Right ventricle myocardium inferior (tissue), 1 donor: ENCODE measurements at places on chromosomes 6 and 20.

DNA sequence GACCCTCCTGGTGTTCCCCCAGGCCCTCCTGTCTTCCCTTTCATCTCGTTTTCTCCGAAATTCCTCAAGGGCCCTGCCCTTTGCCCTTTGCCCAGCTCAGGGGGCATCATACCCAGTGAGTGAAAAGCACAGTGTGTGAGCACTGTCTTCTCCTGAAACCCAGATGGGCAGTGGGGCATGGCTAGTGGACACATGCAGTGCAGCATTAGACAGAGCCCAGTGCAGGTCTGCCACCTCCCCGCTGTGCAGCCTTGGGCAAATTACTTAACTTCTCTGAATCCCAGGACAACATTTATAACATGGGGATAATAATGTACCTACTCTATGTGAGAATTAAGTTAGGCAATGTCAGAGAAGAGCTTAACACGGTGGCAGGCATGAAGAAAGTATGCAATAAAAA, 1.3 kb downstream of the PRND start:
- DNase-seq = no peak

- DNase-seq = no peak
These were observed 711 bp upstream of the C20orf141 start for GRCh38 chr20:2814076-2814475.

GRCh38 chr6:35092362-35093117, 48.6 kb downstream of the TCP11 start:
- no peak for DNase-seq

- no peak for DNase-seq
These were observed 197.3 kb upstream of the SNX9 start for GRCh38 chr6:157625764-157626163.

- no peak for DNase-seq
These were observed 23.2 kb downstream of the CTCFL start for GRCh38 chr20:57501461-57502335.

GRCh38 chr6:119137194-119138072, 59.0 kb upstream of the FAM184A start:
- DNase-seq = no peak

DNA sequence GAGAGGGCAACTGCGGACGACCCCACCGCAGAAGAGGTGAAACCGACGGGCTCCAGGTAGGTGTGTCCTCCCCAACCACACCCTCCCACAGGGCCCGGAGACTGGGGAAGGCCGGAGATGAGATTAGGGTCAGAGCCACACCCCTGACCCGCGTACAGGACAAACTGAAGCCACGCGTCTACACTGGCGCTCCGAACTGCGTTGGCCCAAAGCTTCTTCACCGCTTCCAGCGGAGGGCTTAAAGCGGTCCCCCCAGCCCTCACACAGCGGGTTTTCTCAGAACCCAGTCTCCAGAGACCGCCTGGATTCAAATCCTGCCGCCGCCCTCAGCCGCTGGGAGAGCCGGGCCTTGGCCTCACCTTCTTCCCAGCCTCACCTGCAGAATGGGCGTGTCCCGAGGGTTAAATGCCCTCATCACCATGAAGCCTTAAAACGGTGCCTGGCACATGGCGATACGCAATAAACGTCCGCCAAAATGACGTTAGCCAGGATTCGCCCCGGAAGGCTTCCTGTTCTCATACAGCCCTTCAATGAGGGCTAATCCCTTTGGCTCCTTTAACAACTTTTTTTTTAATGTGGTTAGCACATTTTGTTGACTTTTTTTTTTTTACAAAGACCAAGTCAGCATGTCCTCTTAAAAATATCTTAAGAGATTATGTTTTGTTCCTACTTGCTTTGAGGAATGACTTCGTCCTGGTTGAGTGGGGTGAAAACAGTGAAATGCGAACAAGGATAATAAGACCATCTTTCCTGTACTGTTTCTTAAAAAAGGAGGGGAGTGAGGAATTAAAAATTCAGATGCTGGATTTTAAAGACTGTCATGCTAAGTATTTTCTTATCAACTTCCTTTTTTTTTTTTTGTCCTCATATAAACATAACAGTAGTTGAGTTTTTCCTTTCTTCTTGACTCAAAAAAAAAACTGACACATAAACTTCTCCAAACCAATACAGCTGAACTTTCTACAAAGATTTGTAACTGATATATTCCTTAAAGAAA, 15.1 kb upstream of the ZNF217 start:
- DNase-seq = no peak

DNA sequence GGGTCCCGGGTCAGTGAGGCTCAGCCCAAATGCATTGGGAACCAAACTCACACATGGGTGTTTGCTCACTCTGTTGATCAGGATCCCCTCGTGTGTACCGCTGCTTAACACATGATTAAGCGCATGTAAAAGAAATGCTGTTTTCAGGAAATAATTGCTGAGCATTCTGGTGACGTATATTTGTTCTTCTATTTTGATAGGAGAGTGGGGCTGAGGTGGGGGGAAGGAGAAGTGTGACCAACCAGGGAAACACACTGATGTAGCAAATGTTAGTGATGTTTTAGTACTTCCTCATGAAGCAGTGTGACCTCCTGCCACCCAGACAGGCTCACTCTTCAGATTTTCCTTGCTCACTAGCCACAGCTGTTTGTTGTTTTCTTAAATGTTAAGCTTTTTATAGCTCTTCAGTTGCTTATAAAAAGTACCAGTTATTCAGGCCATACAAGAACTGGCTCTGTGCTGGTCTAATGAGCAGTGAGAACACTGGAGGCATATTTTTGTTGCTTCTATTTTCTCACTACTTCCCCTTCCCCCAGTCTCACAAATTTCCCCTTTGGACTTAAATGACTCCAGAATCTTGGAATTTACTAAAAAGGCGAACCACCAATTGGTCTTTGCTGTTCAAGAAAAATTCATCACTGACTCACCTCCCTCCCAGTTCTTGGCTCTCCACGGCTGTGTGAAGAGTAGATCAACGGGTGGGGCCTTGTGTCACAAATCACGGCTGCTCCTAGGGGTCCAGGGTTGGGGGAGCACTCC, 79.2 kb upstream of the BACH2 start:
- no peak for DNase-seq

DNA sequence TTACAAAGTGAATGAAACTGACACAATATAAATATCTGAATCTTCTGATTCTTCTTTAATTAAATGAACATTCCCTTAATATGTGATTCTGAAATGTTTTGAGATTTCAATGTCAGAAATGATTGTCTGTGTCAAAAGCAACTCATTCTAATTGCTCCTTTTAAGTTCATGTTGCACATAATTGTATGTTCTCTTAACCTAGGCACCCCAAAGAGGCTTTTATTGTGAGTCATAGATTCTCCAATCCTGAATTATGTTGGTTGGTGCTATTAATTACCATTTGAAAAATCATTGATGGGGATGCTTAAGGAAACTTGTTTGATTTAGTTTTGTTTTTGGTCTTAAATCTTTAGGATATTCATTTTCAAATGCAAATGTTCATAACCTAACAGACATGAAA, 829.7 kb upstream of the CITED2 start:
- DNase-seq = no peak

DNA sequence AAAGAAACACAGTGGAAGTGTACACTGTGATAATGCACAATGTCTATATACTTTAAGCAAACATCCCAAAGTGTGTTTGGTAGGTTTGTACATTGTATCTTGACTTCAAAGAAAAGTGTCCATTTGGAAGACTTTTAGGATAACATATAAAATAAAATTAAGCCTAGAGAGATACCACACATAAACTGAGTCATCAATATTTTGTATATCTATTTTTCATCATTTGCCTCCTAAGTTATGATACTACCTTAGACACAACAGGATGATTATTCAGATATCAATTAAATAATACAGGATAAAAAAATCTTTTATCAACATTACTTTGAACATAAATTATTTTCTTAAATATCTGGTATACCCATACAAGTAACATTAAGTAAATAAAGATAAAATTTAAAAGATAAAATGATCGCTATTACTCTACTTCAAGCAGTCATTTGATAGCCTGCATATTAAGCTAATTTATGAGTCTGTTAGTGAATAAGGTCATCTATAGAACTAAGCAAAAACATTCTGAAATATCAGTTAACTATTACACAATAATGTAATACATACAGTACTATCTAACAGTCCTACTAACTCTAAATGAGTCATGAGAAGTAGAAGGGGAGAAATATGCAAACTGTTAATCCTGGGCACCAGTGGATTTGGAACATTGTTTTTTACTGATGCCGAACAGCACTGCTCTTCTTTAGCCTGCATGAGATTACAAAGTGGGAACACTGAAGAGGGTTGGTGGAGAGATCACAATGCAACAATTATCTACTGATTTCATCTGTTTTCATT, 158.4 kb upstream of the SIM1 start:
- no peak for DNase-seq

GRCh38 chr20:63284083-63284440, 8.9 kb upstream of the COL20A1 start:
- no peak for DNase-seq

DNA sequence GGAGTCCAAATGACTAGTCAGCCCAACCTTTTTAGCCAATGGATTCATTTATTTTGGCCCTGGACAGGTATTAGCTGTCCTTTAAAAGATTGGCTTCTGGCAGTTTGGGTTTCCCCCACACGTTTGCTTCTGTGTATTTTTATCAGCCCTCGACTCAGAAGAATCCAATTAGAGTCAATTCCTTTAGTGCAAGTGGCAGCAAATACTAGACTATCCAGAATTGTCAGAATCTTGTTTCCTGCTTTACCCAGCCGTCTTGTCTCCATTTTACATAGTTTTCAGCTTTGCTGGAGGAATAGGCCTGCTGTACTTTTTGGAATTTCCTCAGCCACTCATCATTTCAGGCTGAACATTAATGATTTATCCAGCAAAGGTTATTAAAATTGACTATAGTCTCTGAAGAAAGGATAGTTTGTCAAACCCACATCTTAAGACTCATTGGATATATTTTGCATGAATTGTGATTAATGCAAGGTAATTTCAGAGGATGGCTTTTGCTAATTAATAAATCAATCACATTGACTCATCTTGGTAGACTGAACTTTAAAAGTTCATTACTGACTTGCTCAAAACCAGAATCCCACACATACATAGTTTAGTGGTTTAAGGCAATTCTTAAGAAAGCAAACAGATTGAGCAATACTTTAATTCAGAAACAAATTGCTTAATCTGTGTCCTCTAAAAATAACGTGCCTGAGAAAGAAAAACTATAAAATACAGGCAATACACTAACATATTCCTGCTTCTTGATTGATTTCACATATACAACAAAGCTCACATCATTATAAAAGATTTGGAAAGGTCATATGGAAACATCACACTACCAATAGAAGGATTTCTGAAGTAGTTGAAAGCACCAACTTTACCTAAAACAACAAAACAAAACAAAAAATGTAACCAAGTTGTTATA, 62.9 kb upstream of the ZNF217 start:
- no peak for DNase-seq

DNA sequence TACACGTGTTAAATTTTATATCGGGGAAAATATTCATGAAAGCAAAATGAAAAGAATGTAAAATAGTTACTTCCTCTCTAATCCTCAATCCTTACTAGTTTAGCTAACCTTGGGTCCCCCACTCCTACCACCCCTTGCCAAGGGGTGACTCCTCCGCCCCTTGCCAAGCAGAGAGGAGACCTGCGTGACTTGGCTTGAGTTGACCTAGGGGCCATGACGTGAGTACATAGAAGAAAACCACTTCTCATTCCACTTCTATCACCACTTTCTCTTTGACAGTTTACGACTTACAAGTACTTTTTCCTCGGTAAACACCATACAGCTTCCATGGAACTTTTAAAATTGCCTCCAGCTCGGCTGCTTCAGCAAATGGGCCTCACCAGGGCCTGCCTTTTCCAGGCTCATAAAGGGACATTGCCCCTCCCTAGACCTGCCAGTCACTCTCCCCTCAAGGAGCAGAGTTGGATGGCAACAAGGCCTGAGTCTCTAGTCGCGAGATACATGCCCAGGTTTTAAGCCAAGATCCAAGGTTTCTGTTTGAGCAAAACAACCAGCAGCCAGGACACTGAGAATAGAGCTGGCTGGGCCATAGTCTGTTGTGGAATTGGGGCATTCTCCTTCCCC, 29.9 kb downstream of the SDCBP2 start:
- DNase-seq = no peak

GRCh38 chr20:9066191-9066590, 2.7 kb upstream of the PLCB4 start:
- DNase-seq = no peak

DNA sequence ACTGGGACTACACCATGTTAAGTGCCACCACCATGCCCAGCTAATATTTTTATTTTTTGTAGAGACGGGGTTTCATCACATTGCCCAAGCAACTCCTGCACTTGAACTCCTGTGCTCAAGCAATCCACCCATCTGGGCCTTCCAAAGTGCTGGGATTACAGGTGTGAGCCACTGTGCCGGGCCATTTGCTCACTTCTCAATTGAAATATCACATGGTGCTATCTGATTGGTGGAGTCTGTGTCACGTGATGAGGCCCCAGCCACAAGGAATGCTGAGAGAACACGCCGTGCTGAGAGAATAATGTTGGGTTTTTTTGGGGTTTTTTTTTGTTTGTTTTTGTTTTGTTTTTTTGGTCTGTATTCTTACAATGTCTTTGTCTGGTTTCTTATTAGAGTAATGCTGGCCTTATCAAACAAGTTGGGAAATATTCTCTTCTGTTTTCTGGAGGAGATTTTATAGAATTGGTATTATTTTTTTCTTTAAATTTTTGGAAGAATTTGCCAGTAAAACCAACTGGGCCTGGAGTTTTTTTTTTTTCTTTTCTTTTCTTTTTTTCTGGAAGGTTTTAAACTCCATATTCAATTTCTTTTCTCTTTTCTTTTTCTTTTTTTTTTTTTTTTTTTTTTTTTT, 183.2 kb upstream of the KCNG1 start:
- no peak for DNase-seq

- no peak for DNase-seq
These were observed 149.1 kb downstream of the SYCP2 start for GRCh38 chr20:59784365-59784764.

GRCh38 chr20:35316086-35316485, 23.9 kb upstream of the FAM83C start:
- DNase-seq = no peak

- DNase-seq = no peak
These were observed 77.0 kb upstream of the B3GAT2 start for GRCh38 chr6:71033890-71034289.

GRCh38 chr20:58795923-58796245, 54.8 kb downstream of the GNAS-AS1 start:
- no peak for DNase-seq

- DNase-seq = no peak
These were observed 83.7 kb downstream of the FYN start for GRCh38 chr6:111789598-111789997.

DNA sequence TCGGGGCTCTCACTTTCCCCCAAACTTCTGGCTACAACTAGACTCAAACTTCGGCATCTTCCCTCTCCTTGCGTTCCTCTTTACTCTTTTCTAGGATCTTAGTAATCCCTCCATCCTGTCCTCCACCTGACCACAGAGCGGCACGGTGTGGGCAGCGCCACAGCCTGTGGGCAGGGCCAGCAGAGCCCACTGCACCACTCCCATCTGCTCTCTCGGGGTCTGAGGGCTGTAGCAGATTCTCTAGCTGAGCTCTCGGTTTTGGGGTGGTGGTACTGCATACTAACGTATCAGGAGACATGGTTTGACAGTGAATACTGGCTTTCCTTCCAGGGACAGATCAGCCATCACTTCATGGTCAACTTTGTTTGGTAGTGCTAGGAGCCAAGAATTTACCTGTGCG, 57.4 kb downstream of the EZR start:
- DNase-seq = no peak
